ENCODE measurements at places on chromosomes 1 and 21.

DNA sequence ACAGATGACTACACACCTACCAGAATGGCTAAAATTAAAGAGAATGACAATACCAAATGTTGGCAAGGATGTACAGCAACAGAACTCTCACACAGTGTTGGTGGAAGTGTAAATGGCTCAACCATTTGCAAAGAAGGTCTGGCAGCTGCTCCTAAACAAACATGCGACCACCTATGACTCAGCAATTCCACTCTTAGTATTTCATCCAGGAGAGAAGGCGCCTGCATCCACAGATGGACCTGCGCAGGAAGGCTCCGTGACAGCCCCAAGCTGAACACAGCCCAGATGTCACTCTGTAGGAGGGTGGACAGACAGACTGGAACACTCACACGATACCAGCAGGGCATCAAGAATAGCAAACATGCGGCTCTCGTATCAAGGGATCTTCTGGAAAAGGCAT is 6.7 kb downstream of the PTTG1IP start:
- no peak for DNase-seq

GRCh38 chr1:40844887-40845878 is 17.0 kb downstream of the CITED4 start:
- DNase-seq: no peak

DNA sequence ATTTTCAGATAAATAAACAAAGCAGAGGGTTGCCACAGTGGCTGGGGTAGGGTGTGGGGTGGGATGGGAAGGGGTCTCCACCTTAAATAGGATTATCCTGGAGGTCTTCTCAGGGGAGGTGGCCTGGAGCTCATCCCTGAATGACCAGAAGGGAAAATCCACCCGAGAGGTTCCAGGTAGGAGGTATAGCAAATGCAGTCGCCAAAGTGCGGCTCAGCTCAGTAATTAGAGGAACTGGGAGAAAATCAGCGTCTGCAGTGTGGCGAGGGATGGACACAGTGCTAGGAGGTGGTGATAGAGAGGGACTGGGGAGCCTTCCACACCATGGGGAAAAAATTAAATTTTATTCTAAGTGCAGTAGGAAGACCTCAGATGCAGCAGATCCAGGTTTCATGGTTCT is 584.5 kb downstream of the MATN1 start:
- no peak for DNase-seq

- no peak for DNase-seq
Observed at GRCh38 chr1:176693697-176694329, 230.8 kb downstream of the PAPPA2 start.

GRCh38 chr1:195054217-195054687 is 1554.0 kb downstream of the KCNT2 start:
- no peak for DNase-seq

GRCh38 chr1:177368255-177368654 is 197.5 kb downstream of the BRINP2 start:
- DNase-seq: no peak

DNA sequence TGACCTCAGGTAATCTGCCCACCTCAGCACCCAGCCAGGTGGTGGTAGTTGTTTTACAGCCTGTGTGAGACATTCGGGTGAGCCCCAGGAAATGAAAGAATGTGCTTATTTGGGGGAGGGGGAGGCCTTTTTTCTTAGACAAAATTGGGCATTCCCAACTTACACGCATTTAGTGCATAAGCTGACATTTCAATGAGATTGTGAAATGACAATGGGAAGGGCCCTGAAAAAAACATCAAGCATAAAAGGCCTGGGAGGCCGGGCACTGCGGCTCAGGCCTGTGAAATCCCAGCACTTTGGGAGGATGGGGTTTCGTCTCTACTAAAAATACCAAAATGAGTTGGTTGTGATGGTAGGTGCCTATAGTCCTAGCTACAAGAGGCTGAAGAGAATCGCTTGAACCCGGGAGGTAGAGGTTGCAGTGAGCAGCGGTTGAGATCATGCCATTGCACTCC is 5.0 kb downstream of the GAS5 start:
- no peak for DNase-seq

DNA sequence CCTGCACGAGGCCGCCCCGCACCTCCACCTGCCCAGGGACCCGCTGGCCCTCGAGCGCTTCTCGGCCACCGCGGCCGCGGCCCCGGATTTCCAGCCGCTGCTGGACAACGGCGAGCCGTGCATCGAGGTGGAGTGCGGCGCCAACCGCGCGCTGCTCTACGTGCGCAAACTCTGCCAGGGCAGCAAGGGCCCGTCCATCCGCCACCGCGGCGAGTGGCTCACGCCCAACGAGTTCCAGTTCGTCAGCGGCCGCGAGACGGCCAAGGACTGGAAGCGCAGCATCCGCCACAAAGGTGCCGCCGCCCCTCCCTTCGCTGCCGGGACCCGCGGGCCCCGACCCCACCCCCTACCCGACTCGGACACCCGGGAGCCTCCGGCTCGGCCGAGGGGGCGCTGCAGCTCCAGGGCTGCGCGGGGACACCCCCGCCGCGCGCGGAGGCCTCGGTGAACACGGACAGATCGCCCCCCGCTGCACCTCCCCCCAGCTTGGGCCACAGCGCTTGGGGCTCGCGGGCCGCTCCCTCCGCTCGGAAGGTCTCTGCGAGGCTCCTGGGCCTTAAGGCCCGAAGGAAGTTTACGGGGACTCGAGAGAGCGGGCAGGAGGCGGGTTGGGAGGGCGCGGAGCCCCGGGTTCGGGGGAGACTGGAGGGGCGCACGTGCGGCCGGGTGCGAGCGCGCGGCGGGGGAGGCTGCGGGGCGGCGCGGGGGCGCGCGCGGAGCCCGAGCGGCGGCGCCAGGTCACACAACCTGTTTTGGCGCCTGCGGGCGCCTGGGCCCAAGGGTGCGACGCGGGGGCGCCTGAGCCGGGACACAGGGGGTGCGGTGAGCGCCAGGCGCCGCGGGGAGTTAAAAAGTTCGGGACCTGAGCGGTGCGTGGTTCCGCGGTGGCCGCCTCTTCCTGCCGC is 1.2 kb downstream of the SAMD11 start:
- no peak for DNase-seq

DNA sequence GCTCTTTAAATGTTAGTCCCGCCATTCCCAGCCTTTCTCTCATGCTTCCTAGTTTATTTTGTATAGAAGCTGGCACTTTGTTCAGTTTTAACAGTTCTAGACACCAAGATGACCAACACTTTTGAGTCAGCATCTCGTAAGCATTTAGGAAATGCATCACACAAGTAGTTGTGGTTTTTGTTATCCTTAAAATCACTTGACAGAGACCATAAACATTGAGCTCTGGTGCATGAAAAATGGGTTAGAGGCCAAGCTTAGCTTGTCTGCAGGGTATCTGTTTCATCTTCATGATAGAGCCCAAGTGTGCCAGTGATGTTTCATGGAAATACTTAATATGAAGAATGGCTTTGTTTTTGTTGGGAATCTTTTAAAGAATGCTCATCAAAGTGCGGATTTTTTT is 159.7 kb downstream of the DISP1 start:
- DNase-seq: no peak

- no peak for DNase-seq
Observed at GRCh38 chr21:40272037-40272436, 404.8 kb downstream of the PCP4 start.

DNA sequence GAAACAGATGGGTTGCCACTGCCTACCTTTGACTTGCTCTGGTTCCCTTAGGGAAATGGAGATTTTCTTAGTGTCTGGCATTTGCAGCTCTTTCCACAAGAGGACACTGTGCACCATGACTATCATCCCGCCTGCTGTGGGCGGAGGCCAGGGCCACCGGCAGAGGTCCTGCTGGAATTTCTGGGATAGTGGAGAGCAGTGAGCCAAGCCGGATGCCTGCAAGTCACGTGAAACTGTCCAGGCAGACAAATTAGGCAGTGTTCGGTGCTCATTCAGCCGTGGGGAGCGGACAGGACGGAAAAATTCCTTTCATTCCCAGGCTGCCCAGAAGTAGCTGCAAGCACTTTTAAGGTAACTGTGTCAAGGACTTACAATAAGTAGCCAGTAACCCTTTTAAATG is 43.4 kb downstream of the IGSF5 start:
- peak; percentile 5 for DNase-seq

DNA sequence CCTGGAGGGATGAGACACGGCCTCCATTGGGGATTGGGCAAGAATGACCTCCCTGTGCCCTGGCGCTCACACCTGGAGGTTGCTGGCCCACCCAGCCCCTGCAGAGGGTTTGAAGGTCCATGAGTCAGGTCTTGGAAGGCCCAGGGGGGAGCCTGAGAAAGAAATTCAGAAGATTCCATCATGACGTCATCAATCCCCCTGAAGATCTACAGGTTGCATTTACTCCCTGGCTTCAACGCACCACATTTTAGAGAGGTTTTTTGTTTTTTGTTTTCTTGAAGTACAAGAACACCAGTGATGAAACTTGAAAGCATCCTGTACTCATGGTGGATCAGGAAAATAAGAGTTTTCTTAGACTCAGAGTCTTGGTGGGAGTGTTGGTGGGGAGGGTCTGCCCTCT is 82.4 kb upstream of the SLC25A33 start:
- DNase-seq: no peak

DNA sequence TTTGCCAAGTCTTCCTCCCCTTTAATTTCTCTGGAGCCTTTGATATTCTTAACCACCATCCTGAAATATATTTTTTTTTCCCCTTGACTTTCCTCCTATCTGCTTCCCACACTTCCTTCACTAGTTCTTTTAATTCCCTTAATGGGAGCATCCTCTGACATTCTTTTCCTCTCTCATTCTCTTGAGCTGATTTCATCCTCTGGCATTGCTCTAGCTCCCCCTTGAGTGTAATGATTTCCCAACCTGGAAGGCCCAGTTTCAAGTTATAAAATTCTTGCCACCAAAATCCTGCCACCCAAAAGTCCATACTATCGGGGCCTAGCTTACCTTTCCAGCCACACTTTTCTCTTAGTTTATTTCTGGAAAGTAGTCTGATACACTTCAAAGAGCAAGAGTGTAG is 39.5 kb upstream of the UBE2U start:
- no peak for DNase-seq

DNA sequence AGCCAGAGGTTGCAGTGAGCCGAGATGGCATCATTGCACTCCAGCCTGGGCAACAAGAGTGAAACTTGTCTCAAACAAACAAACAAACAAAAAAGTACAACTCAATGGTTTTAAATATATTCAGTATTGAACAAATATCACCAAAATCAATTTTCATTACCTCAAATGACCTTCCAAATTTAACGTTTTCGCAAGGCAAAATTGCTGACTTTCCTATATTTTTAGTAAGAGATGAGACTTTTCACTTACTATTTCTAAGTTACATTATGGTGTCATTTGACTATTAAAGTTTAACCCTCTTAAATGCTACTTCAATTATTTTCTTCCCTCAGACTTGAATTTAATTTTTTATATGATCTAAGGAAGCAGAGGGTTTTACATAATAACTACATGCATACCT is 23.0 kb upstream of the ABCB10 start:
- no peak for DNase-seq

- DNase-seq: no peak
Observed at GRCh38 chr1:108149796-108150467, 50.2 kb downstream of the SLC25A24 start.

- DNase-seq: no peak
Observed at GRCh38 chr1:111669268-111669667, 49.7 kb downstream of the RAP1A start.
